ENCODE measurements at places on chromosomes 5 and 9.

DNA sequence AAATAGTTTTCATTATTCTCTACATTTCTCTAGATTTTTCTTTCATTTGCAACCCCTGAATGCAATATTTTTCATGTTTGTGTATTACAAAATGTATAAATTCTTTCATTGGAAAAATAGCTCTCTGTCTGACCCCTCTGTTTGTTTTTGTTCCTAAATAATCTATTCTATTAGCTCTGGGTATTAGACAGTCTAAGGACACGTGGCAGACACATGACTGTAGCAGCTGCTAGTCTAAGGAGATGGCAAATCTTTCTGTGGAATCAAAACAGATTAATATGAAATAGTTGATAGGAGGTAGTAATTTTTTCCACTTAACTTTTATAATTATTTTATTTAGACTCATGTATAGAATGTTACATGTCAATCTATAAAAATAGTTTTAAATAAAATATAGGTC lies 21.4 kb upstream of the SPATA9 start:
- DNase-seq, result no peak

DNA sequence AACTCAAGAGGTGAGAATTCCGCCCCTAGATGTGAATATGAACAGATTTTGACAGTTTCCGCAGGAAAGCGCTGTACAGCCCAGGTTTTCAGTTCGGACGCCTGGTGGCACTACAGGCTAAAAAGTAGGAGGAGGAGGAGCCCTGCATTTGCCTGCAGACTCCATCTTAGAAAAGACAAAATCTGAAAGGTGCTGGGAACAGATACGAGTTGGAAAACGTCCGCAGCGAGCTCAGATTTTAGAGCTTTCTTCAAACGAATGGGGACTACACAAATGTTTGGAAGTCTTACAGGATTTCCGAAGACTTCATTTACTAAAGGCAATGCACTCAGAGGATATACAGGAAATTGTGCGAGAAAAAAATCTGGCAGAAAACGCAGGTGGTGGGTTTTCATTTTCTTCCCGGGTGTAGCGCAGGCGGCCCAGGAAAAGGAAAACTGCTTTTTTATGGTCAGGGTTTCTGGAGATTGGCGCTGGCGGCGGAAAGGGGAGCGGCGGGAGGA lies 9.9 kb upstream of the PCDHB2 start:
- DNase-seq, result no peak

DNA sequence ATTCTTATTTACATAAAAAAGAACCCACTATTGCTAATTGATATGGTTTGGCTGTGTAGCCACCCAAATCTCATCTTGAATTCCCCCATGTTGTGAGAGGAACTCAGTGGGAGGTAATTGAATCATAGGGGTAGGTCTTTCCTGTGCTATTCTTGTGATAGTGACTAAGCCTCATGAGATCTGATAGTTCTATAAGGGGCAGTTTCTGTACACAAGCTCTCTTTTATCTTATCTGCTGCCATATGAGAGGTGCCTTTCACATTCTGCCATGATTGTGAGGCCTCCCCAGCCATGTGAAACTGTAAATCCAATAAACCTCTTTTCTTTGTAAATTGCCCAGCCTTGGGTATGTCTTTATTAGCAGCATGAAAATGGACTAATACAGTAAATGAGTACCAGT lies 58.2 kb upstream of the PRR16 start:
- DNase-seq, result peak; percentile 87

GRCh38 chr9:100774962-100775361 lies 197.1 kb downstream of the CAVIN4 start:
- no peak for DNase-seq

GRCh38 chr5:74954919-74955318 lies 88.7 kb upstream of the FAM169A start:
- no peak for DNase-seq

GRCh38 chr5:32413466-32414263 lies 30.9 kb downstream of the ZFR start:
- DNase-seq, result no peak

GRCh38 chr5:1509346-1510085 lies 14.2 kb downstream of the LPCAT1 start:
- no peak for DNase-seq

GRCh38 chr9:118034701-118035100 lies 330.5 kb downstream of the TLR4 start:
- DNase-seq, result no peak

DNA sequence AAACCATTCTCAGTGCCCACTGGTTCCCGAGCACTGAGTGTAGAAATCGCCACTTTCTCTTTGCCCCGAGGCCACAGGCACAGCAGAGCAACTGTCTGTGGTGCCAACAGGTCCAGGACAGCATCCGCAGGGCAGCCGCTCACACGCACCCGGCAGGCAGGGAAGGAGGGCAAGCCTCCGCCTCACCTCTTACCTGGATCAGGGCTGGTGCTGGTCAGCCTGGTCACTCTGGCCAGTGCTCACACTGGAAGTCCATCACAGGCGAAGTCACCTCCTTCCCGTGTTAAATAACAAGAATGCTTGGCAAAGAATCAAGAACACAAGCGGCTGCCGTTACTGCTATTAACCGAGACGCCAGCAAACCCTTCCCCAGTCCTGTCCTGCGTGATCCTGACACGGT lies 13.7 kb downstream of the DIPK1B start:
- DNase-seq, result no peak

DNA sequence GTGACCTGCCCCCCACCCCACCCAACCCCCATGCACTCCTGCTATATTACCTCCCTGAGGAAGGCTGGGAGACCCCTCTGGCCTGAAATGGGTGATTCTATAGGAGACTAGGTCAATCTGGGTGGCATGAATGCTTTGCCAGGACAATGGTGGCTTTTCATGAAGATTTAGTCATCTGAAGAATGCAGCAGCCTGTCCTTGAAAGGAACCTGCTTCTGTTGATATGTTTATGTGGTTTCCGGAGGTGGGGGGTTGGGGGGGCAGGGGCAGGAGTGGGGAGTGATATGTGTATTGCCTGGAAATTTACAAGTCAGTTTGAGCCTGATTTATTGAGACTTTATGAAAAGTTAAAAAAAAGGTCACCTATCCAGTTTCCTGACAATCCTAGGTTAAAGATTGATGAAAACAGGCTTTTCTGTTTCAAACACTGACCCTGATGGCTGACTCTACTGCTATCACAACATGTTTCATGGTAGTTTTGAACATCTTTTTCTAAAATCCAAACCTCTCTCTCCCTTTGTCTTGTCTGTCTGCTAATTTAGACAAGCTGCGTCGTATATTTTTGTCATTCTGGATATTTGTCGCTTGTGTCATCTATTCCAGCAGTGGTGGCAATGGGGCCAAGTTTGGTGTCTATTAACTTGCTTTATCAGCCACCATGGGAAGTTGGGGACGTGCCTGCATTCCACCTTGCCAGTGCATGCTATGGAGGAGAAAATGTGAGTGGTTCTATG lies 153.7 kb upstream of the EGFLAM start:
- DNase-seq, result no peak

DNA sequence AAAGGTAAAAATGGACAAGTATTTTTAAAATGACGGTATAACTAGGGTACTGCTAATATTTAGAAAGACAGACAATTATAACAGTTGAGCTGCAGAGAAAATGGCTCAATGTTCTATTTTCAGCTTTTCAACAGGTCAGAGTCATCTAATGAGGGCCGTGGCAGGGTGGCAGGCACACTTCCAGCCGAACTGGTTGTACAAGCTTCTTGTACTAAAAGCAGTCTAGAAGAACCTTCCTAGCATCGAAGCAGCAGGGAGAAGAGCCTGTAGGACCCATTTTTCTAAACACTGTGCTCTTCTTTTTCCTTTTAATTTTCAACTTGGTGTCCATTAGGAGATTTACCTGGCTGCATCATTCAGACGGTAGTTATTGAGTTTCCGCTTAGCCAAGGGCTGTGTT lies 85.6 kb downstream of the SLC28A3 start:
- no peak for DNase-seq
